GF-D8 (cell line): ENCODE measurements at places on chromosomes 11 and 22.
A peak's percentile ranks its signal among the peaks of the same experiment; 100 is the strongest.

DNA sequence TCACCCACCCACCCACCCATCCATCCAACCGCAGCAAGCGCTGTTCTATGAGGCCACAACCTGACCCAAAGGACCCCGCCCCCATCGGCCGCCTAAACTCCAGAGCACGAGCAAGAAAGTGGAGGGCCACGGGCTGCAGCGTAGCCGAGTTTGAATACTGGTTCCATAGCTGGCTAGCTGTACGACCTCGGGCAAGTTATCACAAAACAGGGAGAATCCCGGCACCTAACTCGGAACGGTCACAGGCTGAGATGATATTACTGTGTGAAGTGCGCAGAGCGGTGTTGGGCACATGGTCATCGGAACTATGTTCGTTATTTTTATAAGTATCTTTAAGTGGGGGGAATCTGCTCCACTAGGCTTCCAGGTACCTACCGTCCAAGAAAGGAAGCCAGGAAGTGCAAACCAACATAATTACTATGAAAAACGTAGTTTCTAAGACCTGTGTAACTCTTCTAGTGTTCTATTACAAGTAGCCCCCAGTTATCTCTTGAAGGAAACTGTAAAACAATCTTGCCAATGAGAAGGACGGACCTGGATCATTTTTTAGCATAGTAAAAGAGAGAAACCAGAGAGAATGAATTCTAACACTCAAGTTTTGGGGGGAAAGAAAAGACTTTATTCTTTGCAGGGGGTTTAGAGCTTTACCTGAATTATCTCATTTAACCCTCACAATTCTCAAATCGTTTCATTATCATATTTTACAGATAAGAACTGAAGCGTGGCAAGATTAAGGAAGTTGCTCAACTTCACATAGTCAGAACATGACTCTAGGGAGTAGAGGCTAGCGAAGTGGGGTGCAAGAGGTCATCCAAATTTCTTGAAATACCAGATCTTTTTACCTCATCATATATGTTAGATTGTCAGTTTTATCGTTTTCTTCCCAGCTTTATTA is 663 bp upstream of the BUD13 start:
- peak; percentile 96 for DNase-seq

DNA sequence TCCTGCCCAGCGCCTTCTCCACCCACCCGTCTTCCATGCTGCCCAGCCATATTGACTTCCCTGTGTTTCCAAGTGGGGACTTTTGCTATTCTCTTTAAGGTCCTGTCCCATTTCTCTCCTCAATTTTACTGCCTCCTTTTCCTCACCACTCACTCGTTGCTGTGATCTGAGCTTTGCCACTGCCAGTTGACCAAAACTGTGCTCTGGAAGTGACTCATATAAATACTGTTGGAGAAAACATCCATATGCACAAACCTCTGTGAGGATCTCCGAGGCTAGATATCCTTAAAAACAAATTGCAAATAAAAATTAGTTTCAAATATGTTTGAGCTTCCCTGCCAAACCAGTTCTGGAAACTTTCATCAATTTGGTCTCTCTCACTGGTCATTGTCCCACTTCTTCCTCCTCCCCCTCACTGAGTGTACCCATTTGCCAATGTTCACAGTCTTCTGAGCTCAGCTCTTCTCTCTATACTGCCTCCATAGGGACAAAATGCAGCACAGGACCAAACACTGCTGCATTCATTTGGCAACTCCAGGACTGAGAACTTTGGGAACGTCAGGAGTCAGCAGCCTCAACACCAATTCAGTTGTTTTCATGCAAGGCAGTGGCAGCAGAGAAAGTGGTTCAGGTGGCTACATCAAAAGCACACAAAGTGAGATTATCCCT is 34.0 kb upstream of the MMP13 start:
- DNase-seq, result no peak

DNA sequence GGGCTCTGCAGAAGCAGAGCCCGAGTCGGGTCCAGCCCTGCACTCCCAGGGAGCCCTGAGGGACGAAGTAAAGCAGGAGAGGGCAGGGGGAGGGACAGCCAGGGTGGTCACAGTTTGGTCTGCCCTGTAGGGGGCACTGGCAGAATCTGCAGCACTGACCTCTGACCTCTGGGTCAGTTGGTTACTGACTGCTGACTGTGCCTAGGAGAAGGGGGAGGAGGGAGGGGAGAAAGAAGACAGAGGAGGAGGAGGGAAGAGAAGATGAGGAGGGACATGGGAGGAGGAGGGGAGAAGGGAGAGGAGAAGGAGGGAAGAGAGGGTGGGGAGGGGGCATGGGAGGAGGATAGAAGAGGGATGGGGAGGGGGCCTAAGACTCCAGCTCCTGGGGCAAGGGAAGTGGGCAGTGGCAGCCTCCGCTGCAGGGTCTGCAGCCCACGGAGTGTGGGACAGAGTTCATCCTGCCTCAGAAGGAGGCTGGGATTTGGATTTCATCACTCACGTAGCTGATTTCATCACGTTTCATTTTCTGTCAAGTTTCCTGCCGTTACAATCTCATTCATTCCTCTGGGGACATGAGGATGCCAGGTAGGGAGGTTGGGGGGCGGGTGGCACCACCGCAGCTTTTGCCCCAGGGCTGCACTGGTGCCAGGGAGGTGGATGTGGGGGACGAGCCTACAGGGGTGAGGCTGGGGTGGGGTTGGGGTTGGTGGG is 55.2 kb downstream of the FLRT1 start:
- peak; percentile 60 for DNase-seq

- no peak for DNase-seq
These were observed 36.9 kb upstream of the KRTAP5-7 start for GRCh38 chr11:71490044-71490730.

- no peak for DNase-seq
These were observed 109.9 kb downstream of the DLG2 start for GRCh38 chr11:85517272-85517671.

DNA sequence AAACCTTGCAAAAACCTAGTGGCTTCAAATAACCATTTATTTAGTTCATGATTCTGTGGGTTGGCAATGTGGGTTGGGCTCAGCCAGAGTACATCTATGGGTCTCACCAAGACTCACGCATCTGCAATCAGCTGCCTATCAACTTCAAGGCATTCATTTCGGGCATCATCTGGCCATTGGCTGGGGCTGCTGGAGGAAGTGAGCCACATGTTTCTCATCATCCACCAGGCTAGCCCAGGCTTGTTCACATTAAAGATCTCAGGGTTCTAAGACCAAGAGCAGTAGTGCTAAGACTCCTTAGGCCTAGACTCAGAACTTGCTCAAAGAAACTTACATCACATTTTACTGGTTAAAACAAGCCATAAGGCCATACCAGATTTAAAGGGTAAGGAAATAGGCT is 478.9 kb upstream of the ARHGAP42 start:
- no peak for DNase-seq

GRCh38 chr11:45794169-45794568 is 10.8 kb upstream of the SLC35C1 start:
- no peak for DNase-seq

GRCh38 chr11:99739464-99740089 is 718.8 kb downstream of the CNTN5 start:
- no peak for DNase-seq

- DNase-seq, result peak; percentile 30
These were observed 2.3 kb downstream of the ADORA2A start for GRCh38 chr22:24429411-24430365.

- no peak for DNase-seq
These were observed 2357.2 kb downstream of the LRRC4C start for GRCh38 chr11:39102236-39102635.

DNA sequence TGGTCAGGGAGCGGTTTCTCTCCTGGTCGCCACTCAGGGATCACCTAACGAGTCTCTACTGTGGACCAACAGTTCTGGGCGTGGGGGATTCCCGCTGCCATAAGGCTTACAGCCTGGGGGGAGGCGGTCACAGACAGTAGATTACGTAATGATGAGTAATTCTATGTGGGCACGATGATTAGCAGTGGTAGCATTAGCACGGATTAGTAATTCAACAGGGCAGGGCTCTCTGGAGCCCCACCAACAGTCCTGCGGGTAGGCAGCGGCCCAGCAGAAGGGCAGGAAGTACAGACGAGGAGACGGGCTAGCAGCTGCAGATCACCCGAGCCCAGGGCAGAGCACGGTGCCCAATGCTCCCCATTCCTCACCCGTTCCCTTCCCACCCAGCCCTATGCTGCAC is 3.6 kb downstream of the SHISAL1 start:
- no peak for DNase-seq

GRCh38 chr22:20432244-20432686 is 5.4 kb downstream of the SCARF2 start:
- no peak for DNase-seq

DNA sequence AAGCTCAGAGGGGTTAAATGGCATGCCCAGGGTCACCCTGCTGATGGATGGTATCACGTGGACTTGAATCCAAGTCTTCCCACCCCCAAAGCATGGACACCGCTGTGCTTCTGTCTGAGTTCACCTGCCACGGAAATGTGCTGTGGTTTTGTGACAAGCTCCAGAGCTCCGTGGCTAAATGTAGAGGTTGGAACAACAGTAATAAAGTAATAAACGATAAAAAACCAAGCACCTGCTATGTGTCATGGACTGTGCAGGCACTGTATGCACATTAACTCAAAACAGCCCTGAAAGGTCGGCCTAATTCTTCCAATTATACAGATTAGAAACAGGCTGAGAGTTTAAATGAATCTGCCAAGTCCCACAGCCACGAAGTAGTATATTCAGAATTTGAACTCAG is 182.1 kb upstream of the NAV2 start:
- DNase-seq, result no peak

- DNase-seq, result no peak
These were observed 13.0 kb upstream of the OPCML start for GRCh38 chr11:133545199-133545803.

- DNase-seq, result no peak
These were observed 1516.9 kb downstream of the BRD1 start for GRCh38 chr22:48310740-48311139.

DNA sequence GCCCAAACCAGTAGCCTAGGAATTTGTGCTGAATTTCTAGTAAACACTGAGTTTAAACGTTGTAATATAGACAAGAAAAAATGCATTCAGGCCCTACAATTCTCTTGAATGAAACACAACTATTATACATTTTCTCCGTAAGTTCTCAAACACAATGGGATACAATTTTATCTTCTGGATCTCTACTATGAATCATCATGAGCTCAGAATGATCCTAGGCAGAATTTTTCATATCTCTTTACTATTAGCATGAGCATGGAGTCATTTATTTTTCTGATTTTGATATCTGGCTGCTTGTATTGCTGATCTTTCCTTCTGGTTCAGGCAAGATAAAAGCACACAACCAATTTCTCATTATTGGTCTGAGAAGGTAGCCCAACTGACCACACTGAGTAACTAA is 1123.4 kb upstream of the RAG2 start:
- DNase-seq, result no peak

DNA sequence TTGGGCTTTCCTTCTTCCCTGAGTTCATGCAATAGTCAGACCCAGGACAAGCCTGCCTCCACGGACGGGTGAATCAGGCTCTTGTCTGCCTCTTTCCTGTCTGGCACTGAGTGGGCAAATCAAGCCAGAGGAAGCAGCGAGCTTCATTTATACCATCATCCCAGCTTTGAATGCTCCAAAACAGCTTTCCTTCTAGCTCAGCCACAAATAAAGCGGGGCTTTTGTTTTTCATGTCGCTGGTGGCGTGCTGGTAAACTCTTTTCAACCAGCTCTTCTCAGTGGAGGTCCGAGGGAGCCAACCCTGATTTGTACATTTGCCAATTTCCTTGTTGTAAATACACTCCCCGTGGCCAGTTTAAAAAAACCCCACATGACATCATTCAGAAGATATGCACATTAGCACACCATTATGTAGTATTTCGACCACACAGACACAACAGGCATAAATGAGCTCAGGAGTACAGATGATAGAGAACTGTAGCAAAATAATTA is 8.6 kb downstream of the C11orf91 start:
- DNase-seq, result no peak

- DNase-seq, result no peak
These were observed 1.5 kb downstream of the ZNF143 start for GRCh38 chr11:9462172-9462799.

DNA sequence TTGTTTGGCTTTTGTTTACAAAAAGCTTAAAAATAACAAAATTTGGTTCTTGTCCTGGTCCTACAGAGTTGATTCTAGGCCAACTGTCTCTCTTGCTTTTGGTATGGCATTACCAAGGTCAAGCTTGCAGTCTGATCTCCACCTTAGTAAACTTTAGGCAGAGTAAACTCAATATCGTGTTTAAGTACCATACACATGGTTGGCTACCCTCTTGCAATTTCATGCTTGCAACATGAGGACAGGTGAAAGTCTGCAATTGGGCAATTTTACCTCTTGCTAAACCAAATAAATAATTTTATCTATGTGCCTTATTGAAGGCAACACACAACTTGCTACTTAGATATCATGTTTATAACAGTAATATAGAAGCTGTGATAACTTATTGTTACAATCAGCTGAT is 125.1 kb downstream of the ARHGAP20 start:
- DNase-seq, result no peak

- DNase-seq, result no peak
These were observed 2.5 kb upstream of the ZDHHC8 start for GRCh38 chr22:20128902-20129746.

- DNase-seq, result no peak
These were observed 27.3 kb downstream of the SLC1A2 start for GRCh38 chr11:35391922-35392688.

DNA sequence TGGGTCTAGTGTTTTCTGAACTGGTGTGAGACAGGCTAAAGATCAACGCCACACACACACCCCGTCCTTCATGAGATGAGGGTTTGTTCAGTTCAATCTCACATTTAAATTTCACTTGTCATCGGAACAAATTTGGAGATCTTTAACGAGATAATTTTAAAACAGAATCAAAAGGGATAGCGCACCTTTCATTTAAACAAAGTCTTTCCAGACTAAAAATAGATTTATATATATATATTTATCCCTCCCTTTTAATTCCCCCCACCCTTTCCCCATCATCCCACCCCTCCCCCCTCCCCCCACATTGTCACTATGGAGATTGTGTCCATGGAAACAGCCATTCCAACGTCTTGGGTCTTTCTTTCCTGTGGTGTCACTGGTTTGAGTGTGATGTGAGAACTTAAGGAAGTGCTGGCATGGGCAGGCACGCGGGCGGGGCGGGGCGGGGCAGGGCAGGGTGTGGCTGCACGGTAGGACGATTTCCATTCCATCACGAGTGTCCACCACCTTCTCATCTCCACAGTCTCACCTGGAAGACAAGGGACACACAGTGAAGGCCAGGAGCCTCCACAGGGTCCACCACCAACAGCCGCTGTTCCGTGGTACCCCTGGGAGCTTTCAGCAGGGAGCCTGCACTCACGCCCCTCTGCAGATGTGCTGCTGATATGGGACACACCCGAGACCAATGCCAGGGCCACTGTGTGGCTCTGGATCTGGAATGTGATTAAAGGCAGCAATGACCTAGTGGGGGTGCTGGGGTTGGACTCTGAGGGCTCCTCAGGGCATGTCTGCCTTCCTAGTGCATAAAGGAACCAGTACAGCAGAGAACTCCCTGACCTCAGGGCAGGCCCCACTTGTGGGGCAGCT is 30.5 kb upstream of the CYP2D6 start:
- no peak for DNase-seq

GRCh38 chr11:117303101-117303500 is 12.0 kb downstream of the BACE1-AS start:
- no peak for DNase-seq

- DNase-seq, result no peak
These were observed 23.6 kb upstream of the UPB1 start for GRCh38 chr22:24471570-24471969.
